ENCODE measurements at places on chromosomes 13 and 19.

- DNase-seq, result no peak
These were observed 5.7 kb upstream of the RFX2 start for GRCh38 chr19:6115992-6116391.

DNA sequence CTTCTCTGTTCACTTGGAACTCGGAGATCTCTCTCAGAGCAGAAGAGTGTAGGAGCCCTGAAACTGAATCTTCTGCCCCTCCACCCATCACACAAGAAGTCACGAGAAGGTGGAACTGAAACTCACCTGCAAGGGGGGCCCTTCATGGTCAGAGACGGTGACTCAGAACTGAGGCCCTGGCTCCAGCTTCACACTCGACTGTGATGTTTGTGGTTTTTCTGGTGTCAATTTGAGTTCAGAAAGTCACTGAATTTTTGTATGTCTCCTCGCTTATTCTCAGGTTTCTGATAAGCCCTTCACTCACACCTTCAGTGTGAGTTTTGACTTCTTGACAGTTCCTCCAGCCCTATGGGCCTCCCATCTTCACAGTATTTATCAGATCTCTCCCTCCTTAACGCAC, 23.1 kb downstream of the SIGLEC5 start:
- no peak for DNase-seq

- no peak for DNase-seq
These were observed 19.1 kb upstream of the CHST8 start for GRCh38 chr19:33602576-33603204.

DNA sequence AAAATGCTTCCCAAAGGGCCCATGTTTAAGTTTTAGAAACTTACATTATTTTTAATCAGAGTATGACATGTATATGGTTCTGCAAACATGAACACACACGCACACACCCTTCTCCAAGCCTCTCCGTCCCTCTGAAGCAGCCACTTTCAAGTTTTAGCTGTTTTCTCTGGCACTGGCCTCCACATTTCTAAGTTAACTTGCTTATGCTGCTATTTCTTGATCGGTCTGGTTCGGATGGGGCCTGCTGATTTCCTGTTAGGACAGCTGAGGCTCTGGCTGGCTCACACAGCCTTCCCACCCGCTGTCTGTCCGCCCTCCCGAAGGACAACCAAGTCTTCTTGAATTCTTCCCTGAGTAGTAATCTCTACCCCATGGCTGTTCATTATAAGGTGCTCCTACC, 4.4 kb downstream of the SPC24 start:
- DNase-seq, result no peak

- DNase-seq, result no peak
These were observed 132.1 kb downstream of the CDK8 start for GRCh38 chr13:26386026-26386425.

All from stimulated activated CD4-positive, alpha-beta T cell treated with anti-CD3 and anti-CD28 coated beads, Interleukin-1b, Interleukin-23, amount 100 ng/mL, for 1 hour (primary cell).